ENCODE measurements at places on chromosomes 2 and 18. TPM values are rescaled to one million over a fixed set of nuclear protein-coding genes. Genes with fewer than 3 reads are reported as not detected.

GALNT5 gene
- 9.6 TPM for total RNA-seq

RAX gene
- total RNA-seq, result not detected

KCNJ3 gene
- total RNA-seq, result 0.31 TPM

FEV gene
- total RNA-seq, result not detected

CNTNAP5 gene
- 0.13 TPM for total RNA-seq

TEX51 gene
- total RNA-seq, result not detected

TUBA3E gene
- not detected for total RNA-seq

CDC42EP3 gene
- total RNA-seq, result 20.4 TPM

CREG2 gene
- 2.4 TPM for total RNA-seq

LBH gene
- total RNA-seq, result 21.4 TPM

CD226 gene
- total RNA-seq, result 0.53 TPM

CYP1B1 gene
- total RNA-seq, result 2.7 TPM

SLC30A3 gene
- total RNA-seq, result 0.18 TPM

AMER3 gene
- total RNA-seq, result 0.09 TPM

KCNE4 gene
- total RNA-seq, result 7.2 TPM

GREB1L gene
- 7.2 TPM for total RNA-seq

COMMD1 gene
- total RNA-seq, result 54.2 TPM

All from muscle of leg (tissue), 16 donors.